Dermis blood vessel endothelial cell (primary cell): ENCODE measurements at places on chromosomes 7 and 10. TPM values are rescaled to one million over a fixed set of nuclear protein-coding genes. Genes with fewer than 3 reads are reported as not detected.

DNA sequence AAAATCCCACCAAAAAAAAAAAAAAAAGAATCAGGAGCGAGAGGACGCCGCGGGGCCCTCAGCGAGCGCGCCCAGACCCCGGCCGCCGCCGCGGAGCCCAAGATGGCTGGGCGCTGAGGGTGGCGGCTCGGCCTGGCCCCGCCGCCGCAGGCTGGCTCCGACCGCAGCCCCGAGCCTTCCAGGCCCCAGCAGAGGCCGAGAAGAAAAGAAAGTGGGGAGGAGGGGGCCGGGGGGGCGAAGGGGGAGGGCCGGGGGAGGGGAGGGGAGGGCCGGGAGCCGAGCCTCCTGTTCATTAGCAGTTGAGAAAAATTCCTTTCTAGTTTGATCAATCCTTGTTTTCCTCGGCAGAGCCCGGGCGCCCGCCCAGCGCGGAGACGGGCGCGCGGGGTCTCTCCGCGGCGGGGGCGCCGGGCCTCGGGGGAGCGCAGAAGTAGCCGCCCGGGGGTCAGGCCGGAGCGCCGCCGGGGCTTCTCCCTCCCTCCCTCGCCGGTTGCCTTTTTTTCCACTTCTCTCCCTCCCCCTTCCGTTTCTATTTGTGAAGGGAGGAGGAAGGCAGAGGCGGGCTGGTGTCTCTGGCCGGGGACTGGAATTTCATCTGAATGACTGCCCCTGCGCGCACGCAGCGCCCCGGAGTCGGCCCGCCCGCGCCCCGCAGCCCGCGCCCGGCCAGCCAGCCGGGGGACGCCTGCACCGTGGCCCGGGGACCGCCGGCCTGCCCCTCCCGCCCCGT lies 778 bp upstream of the TRIM8 start:
- DNase-seq, result peak; percentile 70

DNA sequence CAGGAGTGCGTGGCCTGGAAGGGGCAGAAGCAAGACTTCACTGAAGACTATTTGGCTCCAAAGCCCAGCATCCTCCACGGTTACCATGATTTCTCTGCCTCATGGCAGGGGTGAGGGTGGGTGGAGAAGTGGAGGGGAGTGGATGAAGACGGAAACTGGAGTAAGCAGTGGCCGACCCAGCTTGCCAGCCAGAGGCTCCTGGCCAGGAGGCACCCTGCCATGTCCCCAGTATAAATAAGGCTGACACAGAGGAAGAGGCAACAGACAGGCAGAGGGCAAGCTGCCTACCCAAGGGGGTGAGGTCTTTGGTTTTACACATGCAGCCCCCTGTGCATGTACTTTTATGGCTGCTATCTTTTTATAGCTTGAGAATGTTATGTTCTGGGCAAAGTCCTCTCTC lies 102.6 kb upstream of the TBX20 start:
- no peak for DNase-seq

DNA sequence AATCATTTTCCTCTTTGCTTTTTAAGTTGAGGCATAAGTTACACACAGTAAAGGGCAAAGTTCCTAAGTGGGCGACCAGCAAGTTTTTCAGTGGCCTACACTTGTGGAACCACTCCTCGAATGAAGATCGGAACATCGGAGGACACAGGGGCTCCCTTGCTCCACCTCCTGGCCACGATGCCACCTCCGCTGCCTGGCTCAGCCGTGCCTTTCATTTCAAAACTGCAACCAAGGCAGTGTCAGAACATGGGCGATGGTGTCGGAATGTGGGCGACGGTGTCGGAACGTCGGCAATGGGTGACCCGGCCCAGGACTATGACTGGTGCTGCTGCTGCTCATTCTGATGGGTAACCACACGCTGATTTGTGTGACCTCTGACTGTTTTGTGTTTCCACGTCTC lies 9.6 kb upstream of the VIPR2 start:
- DNase-seq, result no peak

GRCh38 chr10:30510932-30511700 lies 77.1 kb downstream of the MAP3K8 start:
- no peak for DNase-seq

- DNase-seq, result peak; percentile 94
Observed at GRCh38 chr10:91340613-91341362, 69.4 kb upstream of the HECTD2 start.

GRCh38 chr7:115087437-115087836 lies 165.5 kb downstream of the MDFIC start:
- DNase-seq, result peak; percentile 96

GRCh38 chr10:129438024-129438423 lies 29.0 kb upstream of the MGMT start:
- DNase-seq, result no peak

GRCh38 chr10:98587156-98587837 lies 140.6 kb upstream of the HPS1 start:
- no peak for DNase-seq

GRCh38 chr7:129831424-129832058 lies 121.2 kb downstream of the UBE2H start:
- DNase-seq, result peak; percentile 61

DNA sequence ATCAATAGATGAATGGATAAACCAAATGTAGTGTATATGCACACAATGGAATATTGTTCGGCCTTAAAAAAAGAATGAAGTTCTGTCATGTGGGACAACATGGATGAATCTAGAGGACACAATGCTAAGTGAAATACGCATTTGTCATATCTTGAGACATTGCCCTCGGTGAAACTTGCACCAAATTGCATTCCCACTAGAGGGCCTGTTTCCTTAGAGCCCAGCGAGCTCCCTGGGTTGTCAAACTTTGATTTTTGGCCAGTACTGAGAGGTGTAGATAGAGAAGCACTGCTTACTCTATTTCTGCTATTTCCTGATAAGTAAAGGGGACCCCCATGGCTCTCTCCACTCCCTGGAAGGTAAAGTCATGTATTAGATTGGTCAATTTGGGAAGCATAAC lies 157.1 kb downstream of the GPAM start:
- DNase-seq, result no peak

DNA sequence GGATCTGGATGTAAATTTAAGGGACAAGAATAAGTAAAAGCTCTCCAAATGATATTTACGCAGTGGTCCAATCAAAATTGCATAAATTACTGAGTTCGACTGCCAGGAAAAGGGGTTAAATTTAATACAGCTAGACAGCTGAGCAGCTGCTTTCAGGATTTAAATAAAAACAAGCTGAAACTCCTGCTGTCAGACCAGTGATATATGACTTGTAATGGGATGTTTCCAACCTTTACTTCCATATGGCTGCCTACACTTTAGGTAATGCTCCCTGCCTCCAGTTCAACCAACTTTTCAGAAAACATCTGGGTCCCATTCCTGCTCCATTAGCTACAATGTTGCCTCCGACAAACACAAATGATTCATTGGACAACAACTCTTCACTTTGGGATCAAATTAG lies 326.3 kb upstream of the DGKB start:
- no peak for DNase-seq

GRCh38 chr7:131223151-131223550 lies 104.5 kb upstream of the MKLN1 start:
- no peak for DNase-seq

GRCh38 chr10:36730316-36730715 lies 395.1 kb upstream of the ANKRD30A start:
- no peak for DNase-seq

GRCh38 chr7:74066626-74067025 lies 17.0 kb upstream of the LIMK1 start:
- no peak for DNase-seq

GRCh38 chr7:95927756-95928155 lies 155.4 kb downstream of the DYNC1I1 start:
- no peak for DNase-seq

GRCh38 chr10:8596929-8597472 lies 542.5 kb downstream of the GATA3 start:
- no peak for DNase-seq

GRCh38 chr7:105141068-105141467 lies 127.1 kb downstream of the KMT2E start:
- peak; percentile 53 for DNase-seq

DNA sequence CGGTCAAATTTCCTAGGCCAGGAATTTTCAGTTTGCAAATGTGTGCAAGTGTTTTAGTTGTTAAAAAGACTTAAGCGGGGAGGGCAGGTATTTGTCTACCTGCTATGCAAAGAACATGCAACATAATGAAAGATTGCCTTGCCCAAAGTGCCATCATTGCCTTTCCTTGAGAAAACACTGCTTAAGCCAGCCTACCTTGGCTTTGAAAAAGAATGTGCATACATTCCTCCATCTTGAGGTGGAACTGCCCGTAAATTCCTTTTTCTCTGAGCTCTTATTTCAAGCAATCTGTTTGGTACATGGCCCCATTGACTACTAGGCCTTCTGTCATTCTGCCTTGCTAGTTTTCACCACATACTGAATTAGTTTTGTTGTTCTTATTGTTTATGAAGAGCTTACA lies 29.3 kb downstream of the BZW2 start:
- no peak for DNase-seq

- DNase-seq, result no peak
Observed at GRCh38 chr7:49772916-49773217, 571 bp upstream of the VWC2 start.

GRCh38 chr7:140039896-140040295 lies 22.9 kb downstream of the PARP12 start:
- DNase-seq, result no peak

- no peak for DNase-seq
Observed at GRCh38 chr10:113414543-113414942, 138.3 kb upstream of the HABP2 start.

GRCh38 chr7:1542841-1543747 lies 12.6 kb downstream of the MAFK start:
- DNase-seq, result no peak

DNA sequence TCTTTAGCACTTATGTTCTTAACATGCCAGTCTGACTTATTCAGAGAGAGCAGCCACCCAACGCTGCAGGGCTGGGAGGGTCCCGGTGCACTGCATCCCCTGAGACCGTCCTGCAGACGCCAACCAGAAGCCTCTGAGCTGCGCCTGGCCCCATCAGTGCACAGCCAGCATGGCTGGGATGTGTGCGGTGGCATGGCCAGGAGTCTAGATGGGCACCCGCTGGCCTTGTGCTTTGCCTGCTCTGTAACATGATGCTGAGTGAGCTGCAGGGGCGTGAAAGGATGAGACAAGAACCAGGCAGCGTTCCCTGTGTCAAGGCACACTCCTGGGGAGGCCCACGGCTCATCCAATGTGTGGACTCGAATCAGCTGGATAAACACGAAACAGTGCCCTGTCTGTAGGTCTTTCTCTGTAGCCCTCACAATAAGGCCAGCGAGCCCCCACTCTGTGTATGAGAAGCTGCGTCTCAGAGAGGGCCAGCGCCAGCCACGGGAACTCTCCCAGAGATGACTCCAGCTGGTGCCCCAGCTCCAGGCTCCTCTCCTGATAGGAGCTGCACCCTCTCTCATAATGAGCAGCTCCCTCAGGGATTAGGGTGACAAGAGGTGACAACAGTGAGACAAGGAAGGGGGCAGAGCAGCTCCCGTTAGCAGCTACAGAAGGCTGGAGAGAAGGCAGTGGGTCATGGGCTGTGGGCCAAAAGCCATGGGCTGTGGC lies 96.8 kb downstream of the TNS3 start:
- DNase-seq, result no peak

GRCh38 chr10:133403359-133403758 lies 9.4 kb downstream of the MTG1 start:
- no peak for DNase-seq

- peak; percentile 8 for DNase-seq
Observed at GRCh38 chr10:63343476-63343875, 122.3 kb downstream of the JMJD1C start.

- DNase-seq, result no peak
Observed at GRCh38 chr7:102082693-102083368, 203.8 kb upstream of the SH2B2 start.

- no peak for DNase-seq
Observed at GRCh38 chr7:48102530-48102929, 13.5 kb downstream of the UPP1 start.

- DNase-seq, result peak; percentile 66
Observed at GRCh38 chr10:93357680-93358079, 124.5 kb downstream of the MYOF start.

GRCh38 chr10:121787169-121787568 lies 140.7 kb downstream of the ATE1 start:
- no peak for DNase-seq

- no peak for DNase-seq
Observed at GRCh38 chr10:114482480-114483304, 78.4 kb upstream of the AFAP1L2 start.

- no peak for DNase-seq
Observed at GRCh38 chr7:107254398-107254985, 85.7 kb downstream of the HBP1 start.

GRCh38 chr10:58795560-58795959 lies 282.9 kb downstream of the BICC1 start:
- DNase-seq, result no peak

Gene CALCR
- not detected in 2 replicates for total RNA-seq

Gene CPA1
- total RNA-seq, result not detected in 2 replicates

Gene VAX1
- not detected in 2 replicates for total RNA-seq

Gene TPK1
- 14.8 and 24.1 TPM in 2 replicates for total RNA-seq

Gene WDR86
- not detected in 2 replicates for total RNA-seq

Gene RSPH10B2
- 0.19 and 0.34 TPM in 2 replicates for total RNA-seq

Gene PRTFDC1
- 8.0 and 13.2 TPM in 2 replicates for total RNA-seq

Gene RHBDD2
- total RNA-seq, result 15.3 and 18.1 TPM in 2 replicates

Gene AP4M1
- total RNA-seq, result 16.8 and 24.3 TPM in 2 replicates

Gene TMEM273
- 16.2 and 49.9 TPM in 2 replicates for total RNA-seq

Gene PGAM2
- total RNA-seq, result 0.19 and 0.51 TPM in 2 replicates

Gene FAM25G
- total RNA-seq, result not detected in 2 replicates

Gene RAB19
- not detected in 2 replicates for total RNA-seq

Gene NXPH1
- not detected in 2 replicates for total RNA-seq

Gene C10orf67
- total RNA-seq, result not detected in 2 replicates

Gene NUTM2B
- 0.33 and 0.51 TPM in 2 replicates for total RNA-seq

Gene UPK3B
- total RNA-seq, result under 0.01 TPM in 1 of 2 replicates, not detected in the other

Gene TEX36
- not detected in 2 replicates for total RNA-seq

Gene OR9A4
- not detected in 2 replicates for total RNA-seq

Gene SLC26A5
- total RNA-seq, result 0.85 and 0.93 TPM in 2 replicates
